CD4-positive, alpha-beta T cell treated with Interleukin-10 for 1 hour (primary cell): ENCODE measurements at places on chromosomes 12 and 14.

- DNase-seq, result no peak
Observed at GRCh38 chr14:78927261-78927660, 757.1 kb downstream of the NRXN3 start.

DNA sequence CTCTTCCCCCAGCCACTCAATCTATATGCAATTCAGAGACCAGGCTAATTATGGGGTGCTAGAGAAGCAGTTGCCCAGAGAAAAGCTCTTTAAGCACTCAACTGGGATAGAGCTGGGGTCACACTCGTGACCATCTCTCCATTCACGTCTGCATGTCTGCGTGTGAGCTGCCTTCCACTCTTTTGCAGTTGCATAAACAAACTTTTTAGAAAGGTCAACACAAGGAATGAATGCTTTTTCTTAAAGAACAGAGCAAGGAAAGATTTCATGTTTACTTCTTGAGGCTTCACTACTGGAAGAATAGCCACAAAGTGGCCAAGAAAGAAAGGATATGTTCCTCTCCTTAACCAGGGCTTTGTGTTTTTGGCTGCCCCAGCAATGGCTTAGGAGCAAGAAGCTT lies 151.1 kb downstream of the SAMD4A start:
- no peak for DNase-seq

- peak; percentile 79 for DNase-seq
Observed at GRCh38 chr14:20460458-20461224, 593 bp downstream of the PIP4P1 start.

DNA sequence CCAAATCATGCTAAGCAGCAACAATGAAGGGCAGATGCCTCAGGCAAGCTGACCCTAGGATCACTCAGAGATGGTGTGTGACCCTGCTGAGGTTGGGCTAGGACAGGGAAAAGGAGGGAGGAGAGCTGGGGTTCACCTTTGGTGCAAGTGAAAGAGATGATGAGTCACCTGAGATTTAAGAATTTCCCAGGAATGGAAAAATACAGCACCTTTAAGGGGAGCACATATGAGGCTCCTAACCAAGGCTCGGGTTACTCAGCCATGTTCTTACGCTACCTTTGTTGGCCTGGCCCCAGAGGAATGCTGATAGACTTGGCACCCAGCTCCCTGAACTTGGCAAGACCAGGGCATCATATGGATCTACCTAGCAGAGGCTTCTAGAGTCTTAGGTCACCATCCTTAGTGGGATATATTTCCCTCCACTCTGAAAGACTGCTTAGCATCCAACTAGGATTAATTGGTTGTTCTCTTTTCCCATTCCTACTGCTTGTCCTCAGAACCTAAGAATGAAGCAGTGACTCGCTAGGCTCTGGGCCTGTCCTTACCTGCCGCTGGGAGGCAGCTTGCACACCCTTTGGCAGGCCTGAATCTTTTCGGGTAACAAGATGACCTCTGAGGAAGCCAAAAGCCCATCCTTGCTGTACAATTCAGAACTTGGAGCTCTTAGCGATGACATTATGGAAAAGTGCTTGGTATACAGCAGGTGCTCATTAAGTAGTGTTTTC lies 4.0 kb upstream of the NAA25 start:
- DNase-seq, result no peak

DNA sequence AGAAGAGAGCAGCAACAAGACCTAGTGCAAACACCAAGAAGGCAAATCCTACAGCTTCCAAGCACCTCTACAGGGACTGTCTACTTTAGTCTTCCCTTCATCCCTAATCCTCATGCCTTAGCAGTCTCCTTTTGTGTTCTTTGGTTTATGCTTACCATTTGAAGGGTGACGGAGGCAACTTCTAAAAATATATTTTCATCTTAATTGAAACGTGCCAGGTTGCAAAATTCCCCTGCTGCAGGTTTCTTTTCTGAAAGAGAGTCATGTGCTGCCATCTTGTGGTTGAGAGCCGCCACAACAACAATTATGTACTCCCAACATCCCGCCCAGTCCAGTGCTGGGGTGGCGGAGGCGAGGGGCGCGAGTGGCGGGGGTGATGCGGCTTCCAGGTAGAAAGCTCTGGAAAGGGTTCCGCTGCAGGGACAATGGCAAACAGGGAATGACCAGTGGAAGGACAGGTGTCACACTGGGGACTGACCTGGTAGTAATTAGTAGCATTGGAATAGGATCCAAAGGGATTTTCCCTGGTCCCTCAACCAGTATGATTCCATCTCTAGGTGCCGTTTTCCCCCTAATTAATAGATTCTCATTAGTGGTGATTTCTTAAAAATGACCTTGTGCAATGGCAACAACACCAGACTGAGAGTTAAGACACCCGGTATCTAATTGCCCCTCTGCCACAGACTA lies 80.3 kb upstream of the GNG2 start:
- peak; percentile 81 for DNase-seq

DNA sequence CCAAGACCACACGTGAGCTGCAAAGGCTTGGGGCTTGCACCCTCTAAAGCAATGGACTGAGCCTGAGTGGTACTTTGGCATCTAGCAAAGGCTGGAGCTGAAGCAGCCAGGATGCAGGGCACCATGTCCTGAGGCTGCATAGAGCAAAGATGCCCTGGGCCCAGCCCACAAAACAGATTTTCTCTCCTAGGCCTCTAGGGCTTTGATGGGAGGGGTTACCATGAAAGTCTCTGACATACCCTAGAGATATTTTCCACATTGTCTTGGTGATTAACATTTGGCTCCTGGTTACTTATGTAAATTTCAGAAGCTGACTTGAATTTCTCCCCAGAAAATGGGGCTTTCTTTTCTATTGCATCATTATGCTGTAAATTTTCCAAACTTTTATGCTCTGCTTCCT lies 438.3 kb downstream of the SLC16A7 start:
- no peak for DNase-seq

DNA sequence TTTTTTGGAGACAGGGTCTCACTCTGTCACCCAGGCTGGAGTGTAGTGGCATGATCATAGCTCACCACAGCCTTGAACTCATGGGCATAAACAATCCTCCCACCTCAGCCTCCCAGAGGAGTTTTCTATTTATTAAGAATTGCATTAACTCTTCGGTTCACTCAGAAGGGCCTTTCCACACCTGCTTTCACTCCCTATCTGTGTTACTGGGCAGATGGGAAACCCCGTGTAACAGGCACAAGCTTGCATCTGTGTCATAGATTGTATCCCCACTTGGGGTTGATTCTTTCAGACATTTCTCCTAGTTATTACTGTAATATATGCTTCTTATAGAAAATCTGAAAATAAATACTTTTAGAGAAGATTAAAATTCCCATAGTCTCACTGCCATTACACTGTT lies 38.7 kb downstream of the STX2 start:
- DNase-seq, result no peak

GRCh38 chr12:101322480-101322879 lies 42.6 kb downstream of the UTP20 start:
- no peak for DNase-seq

DNA sequence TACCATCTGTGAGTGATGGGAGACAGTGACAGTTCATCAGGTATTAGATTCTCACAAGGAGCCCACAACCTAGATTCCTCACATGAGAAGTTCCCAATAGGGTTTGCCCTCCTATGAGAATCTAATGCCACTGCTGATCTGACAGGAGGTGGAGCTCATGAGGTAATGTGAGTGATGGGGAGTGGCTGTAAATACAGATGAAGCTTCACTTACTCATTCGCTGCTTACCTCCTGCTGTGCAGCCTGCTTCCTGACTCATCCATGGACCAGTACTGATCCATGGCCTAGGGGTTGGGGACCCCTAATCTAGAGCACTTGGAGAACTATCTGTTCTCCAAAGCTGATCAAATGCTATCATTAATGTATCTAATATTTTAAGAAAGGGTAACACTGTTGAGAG lies 17.7 kb downstream of the CLEC2D start:
- DNase-seq, result peak; percentile 39

DNA sequence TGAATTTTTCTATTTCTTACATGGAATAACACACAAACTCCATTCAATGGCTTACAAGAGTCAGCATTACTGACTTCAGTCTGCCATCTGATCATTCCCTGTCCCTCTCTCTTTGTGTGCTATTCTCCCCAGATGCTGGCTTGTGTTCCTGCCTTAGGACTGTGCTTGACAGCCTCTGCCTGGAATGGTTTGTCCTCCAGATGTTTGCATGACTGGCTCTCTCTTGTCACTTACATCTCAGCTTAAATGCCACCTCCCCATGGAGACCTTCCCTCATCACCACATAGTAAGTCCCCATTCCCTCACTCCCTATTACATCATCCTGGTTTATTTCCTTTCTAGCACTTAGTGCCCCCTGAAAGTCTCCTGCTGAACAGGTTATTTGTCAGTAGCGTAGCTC lies 181.6 kb downstream of the KTN1 start:
- DNase-seq, result no peak
